ENCODE measurements at places on chromosomes 1 and 21.
A peak's percentile ranks its signal among the peaks of the same experiment; 100 is the strongest.

GRCh38 chr1:68313735-68314134, 81.4 kb upstream of the WLS start:
- DNase-seq, result no peak

DNA sequence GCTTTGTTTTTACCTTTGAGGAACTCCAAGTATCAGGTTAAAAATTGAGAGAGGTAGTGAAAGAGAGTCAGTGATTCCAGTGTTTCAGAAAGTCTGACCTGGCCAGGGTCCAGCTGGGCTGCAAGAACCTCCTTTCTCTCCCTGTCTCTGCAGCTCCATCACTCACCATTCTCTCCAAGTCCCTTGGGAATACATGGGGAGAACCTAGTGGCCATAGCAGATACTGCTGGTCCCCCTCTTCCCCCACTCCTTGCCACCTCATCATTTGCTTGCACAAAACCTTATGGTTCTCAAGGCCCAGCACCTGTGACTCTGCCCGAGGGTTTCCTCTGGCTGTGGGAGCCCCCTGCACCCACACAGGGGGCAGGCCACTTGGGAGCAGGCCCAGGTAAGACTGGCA, 279.5 kb downstream of the KIF26B start:
- DNase-seq, result no peak

DNA sequence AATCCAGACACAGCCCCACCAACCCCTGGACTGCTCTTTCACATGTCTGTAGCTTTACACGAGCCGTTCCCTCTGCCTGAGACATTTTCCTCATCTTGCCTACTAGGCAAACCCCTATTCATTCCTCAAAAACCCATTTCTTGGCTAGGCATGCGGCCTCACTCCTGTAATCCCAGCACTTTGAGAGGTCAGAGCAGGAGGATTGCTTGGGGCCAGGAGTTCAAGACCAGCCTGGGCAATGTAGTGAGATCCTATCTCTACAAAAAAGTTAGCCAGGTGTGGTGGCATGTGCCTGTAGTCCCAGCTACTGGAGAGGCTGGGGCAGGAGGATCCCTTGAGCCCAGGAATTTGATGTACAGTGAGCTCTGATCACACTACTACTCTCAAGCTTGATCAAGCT, 5.2 kb upstream of the AUNIP start:
- no peak for DNase-seq

GRCh38 chr1:157992833-157993146, 655 bp upstream of the KIRREL1 start:
- DNase-seq, result no peak

- DNase-seq, result no peak
Observed at GRCh38 chr1:1627261-1627828, 4.6 kb upstream of the MMP23B start.

DNA sequence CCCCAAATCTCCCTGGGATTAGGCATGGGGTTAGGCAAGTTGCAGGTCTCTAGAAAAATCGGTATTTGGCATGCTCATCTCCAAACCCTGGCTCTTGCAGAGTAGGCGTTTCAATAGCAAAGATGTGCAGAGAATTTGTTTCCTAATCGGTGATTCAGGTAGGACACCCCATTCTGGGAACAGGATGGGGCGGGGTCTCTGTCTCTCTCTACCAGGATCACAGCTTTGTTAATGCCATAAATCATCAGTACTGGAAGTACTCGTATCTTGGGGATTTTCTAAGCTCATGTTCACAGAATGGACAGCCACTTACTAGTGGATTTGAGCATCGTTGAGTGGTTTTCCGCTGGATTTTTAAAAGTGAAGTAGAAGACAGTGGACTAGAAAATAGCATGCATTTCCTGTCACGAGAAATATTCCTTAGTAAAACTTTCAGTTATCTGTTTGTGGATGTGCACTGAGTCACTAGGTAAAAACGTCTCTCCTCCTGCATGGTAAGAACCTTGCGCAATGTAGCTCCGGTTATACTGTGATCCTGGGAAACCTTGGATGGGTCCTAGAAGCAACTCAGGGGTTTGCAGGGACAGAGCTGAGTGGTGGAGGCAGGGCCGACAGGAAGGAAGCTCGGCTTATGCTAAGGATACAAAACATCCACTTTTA, 5.1 kb downstream of the TMEM51 start:
- DNase-seq, result peak; percentile 24

DNA sequence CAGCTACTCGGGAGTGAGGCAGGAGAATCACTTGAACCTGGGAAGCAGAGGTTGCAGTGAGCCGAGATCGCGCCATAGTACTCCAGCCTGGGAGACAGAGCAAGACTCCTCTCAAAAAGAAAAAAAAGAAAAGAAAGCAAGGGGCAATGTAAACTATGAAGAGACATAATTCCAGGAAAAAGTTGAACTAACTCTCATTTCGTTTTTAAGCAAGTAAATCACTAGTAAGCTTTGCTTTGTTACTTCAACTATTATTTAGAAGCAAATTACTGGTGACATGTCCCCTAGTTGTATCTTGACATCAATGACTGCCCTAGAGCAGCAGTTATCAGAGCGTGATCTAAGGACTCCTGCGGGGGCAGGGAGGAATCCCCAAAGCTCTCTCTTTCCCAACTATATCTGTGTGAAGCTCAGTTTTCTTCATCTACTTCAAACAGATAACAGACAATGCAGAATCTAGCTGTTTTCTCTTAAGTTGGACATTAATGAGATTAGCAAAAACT, 18.7 kb downstream of the CLSTN1 start:
- DNase-seq, result no peak

GRCh38 chr1:46077644-46078043, 54.8 kb downstream of the PIK3R3 start:
- no peak for DNase-seq

- DNase-seq, result no peak
Observed at GRCh38 chr1:113780374-113781146, 21.3 kb upstream of the PHTF1 start.

DNA sequence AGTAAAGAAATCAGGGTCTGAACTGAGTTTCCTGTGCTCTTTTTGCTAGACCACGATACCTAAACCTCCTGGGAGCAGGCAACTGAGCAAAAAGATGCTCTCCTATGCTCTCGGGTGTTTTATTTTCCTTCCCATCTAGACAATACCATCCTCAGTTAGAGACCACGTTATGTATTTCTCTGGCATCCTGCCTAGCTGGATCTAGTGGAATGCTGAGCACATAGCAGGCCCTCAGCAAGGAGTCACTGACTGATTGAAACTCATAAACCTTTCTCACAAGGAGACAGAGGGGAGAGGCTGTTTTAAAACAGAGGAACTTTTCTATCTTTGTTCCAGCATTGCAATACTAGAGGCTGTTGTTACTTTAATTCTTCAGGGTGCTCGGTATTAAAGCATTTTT, 168.0 kb downstream of the CYYR1 start:
- peak; percentile 63 for DNase-seq

DNA sequence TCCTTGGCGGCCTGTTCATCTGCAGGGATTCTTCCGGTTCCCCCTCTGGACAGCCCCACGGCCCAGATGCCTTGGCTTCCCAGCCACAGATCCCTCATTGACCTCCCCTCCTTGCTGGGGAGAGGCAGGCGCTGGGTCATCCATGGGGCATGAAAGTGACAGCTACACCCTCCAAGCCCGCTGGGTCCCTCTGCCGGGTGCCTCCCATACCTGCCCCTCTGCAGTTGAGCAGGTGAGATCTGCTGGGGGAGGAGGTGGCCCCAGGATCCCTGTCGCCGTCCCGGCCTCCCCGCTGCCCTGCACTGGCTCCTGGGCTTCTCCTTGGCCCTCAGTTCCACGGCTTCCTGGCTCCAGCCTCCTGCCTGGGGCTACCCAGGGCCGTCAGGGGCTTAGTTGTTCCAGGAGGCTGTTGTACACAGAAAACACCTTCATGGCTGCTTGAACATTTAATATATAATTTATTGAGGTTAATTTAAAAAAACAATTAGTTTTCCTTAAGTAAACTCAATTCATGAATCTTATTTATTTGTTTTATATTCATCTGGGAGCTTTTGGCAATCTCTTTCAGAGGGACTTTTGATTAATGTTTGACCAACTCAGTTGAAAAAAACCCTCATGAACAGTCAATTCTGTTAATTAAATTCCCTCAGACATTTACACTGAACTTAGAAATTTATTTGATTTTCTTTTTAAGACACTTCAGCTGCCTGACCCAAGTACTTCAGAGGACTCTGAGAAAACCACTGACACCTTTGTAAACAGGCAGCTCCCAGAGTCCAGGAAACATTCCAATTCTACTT, 67.6 kb upstream of the ABCG1 start:
- DNase-seq, result no peak

DNA sequence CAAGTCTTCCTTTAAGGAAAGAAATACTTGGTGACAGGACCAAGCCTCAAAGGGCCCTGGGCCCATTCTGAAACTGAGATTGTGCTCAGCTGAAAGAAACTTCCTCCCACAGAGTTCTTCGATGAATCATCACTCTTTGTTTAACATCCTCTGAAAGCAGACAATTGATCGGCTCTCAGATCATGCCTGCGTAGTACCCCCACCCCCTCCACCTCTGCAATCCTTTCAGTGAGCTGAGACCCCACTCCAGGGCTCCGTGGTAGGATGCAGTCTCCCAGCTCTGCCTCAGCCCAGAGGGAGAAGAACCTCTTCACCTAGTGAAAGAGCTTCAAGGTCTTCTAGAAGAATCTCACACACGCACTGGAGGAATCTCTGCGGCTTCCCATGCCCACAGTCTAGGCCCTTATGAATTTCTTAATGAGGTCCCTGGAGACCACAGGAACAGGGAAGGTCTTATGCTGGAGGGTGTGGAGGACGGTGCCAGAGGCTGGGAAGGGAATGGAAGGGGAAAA, 104.9 kb upstream of the SOD1 start:
- DNase-seq, result no peak

Data from fibroblast of skin of left quadriceps (primary cell).